Renal cortical epithelial cell (primary cell): ENCODE measurements at places on chromosomes 5 and 9.
A peak's percentile ranks its signal among the peaks of the same experiment; 100 is the strongest.

DNA sequence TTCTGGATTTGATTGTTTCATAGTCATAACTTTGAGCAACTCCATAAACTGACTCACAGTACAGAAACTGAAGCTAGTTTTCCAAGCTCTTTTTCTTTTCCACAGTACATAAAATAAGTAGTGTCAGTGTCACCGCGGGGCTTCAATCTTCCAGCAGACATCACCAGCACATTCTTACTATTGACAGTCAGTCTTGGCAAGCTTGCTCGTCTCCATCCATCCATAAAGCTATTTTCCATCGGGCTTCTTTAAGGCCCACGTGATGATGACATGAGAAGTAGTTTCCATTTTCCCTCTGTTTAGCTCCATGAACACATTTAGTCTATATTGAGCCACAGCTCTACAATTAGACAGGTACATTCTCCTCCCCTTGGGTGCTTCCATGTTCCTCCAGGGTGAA is 443.4 kb downstream of the KDM4C start:
- no peak for DNase-seq

DNA sequence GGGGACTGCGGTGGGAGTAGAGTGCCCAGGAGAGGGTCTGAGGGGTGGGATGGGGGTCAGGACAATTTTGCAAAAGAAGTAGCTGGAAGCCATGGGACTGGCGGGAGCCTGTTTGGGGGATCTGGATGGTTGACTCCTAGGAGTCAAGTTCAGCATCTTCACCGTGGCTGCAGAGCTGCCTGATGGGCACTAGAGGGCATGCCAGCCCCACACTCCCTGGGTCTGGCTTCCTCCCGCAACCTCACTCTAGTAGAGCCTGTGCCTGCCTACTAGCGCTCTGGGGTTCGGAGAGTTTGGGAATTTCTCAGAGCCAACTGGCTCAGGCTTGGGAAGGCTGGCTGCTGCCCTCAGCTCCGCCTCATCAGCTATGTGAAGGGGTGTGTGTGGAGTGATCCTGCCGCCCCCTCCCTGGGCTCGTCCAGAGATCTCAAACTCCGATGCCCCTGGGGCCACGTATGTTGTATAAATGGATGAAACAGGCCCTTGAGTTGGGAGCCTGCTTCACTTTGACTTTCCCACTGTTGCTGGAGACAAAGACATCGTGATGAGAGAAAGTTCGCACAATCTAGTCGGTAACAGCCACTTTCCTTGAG is 10.8 kb downstream of the TSPAN17 start:
- DNase-seq, result peak; percentile 35

GRCh38 chr5:56311306-56311905 is 78.3 kb upstream of the ANKRD55 start:
- DNase-seq, result peak; percentile 84

GRCh38 chr9:124661271-124661670 is 109.8 kb downstream of the NR6A1 start:
- no peak for DNase-seq

GRCh38 chr5:175059687-175060211 is 335.4 kb downstream of the MSX2 start:
- no peak for DNase-seq

DNA sequence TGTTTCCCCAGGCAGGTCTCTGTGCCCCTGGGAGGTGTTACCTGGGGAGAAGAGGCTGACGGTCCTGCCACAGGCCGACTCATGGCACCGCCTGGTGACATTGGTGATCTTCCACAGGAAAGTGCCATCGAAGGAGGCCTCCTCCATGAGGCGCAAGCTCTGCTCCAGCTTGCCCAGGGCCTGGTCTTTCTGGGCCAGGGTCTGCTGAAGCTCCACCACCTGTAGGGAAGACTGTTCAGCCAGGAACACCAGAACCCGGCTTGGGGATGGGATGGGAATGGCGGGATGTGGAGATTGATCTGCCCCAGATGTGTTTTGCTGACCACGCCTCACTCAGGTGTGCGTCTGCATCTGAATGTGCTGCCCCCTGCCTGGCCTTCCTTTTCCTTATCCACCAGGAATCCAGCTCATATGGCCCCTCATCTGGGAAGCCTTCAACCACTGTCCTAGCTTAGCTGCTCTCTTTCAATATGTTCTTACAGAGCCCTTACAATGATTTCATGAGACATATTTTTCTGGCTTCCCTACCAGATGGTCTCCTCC is 15.2 kb downstream of the TRAF1 start:
- no peak for DNase-seq

DNA sequence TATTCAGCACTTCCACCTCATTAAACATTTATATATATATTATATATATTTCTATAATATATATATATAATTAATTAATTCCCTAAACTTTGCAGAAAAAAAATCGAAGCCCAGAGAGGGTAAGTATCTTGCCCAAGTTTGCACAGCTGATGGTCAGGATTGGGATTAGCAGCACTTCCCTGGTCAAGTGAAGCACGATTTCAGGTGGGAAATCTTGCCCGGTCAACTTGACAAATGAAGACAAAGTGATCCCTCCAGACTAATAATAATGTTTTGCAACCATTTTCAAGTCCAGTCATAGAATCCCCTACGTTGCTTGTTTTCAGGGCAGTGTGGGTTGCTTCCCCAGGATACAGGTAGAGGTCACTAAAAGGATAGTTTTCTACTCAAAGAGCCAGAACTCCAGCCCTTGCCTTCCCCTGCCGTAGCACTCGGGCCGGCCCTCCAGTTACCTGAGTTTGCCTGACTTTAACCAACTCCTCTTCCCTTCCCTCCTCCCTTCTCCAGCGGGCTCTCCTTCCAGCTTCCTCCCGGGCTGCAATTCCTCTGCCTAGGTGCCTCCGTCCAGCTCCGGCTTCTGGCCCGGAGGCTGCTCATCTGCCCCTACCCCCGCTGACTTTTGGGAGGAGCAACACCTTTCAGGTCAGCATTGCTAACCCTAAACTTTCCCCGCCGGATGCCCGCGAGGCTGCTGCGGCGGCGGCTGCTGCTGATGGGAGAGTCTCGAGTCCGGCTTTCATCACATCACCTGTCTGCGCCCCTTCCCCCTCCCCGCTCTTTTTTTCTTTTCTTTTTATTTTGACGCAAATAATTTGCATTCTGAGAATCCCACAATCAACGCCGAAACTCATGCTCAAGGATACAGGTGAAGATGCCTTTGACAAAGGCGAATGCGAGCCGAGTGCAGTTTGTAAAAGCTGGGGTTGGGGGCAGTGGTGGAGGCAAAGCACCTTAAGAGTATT is 930 bp downstream of the PRLR start:
- peak; percentile 61 for DNase-seq

- DNase-seq, result peak; percentile 55
These were observed 2.9 kb downstream of the NSMF start for GRCh38 chr9:137456061-137456863.

DNA sequence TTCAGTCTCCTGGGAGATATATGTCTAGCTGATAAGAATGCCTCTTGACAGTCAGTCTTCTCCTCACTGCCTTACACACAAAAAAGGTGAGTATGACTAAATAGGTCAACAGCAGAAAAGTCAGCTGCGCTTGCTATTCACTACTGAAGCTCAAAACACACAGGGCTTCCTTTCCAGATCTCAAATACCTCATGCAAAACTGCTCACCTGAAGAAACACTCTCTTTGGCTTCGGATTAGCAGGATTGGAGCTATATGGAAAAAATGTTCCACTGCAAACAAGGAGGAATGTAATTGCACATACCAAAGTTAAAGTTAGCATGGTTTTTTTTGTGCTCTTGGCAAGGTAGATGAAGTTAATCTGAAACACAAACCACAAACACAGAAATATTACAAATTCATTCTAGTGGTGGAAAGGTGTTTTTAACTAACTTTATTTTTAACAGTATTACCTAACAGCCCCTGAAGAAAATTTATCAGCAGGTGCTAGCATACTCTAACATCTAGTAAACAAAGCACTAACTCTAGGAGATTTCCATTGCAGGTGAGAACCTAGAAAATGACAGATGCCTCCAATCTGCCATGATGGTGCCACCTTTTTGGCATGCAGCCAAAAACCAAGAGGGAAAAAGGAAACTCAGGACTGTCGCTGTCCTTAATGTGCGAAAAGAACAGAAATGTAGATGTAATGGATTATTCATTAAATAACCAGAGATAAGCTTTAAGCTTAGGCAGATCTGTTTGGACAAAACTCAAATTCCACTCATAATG is 31.8 kb downstream of the ERMP1 start:
- DNase-seq, result peak; percentile 84

- no peak for DNase-seq
These were observed 10.1 kb upstream of the EFNA5 start for GRCh38 chr5:107680799-107681198.

DNA sequence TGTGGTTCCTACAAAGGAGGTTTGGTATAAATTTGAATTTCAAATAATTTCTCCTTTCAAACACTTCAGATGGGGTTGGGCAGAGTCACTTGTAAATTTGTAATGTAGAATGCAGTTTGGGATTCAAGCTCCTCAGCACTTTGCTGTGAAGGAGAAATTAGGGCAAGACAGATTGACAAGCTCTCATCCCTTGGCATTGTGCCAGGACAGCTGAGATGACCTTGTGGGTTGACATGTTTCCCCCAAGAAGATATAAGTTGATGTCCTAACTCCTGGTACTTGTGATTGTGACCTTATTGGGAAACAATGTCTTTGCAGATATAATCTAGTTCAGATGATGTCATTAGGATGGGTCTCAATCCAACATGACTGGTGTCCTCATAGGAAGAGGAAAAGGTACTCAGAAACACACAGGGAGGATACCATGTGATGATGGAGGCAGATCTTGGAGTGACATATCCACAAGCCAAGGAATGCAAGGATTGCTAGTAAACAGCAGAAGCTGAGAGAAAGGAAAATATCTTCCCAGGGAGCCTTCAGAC is 408.3 kb downstream of the MED10 start:
- DNase-seq, result no peak

DNA sequence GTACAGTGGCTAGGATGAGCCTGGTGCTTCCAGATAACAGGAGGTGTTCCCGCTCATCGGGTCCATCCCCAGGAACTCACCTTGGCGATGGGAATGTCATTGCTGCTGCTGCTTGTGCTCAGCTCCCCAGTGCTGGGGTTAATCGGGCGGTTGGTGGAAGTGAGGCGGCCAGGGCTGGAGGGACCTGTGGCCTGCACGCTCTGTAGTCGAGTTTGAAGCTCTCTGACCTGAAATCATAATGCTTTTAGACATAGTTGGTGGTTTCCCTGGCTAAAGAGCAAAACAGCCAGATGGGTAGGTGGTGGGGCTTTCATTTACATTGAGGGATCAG is 108.5 kb downstream of the DCP2 start:
- DNase-seq, result no peak

DNA sequence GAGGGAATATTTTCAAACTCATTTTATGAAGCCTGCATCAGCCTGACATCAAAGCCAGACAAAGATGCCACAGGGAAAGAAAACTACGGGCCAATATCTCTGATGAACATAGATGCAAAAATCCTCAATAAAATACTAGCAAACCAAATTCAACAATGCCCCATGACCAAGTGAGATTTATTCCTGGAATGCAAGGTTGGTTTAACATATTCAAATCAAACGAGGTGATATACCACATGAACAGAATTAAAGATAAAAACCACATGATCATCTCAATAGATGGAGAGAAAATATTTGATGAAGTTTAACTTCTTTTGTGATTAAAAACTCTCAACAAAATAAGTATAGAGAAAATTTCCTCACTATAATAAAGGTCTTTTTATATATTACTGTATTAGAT is 792.0 kb upstream of the ZNF608 start:
- no peak for DNase-seq

- DNase-seq, result no peak
These were observed 17.9 kb upstream of the NRARP start for GRCh38 chr9:137319739-137320551.

- DNase-seq, result no peak
These were observed 16.2 kb downstream of the HACD4 start for GRCh38 chr9:21015129-21015815.

- no peak for DNase-seq
These were observed 118.0 kb upstream of the PHYKPL start for GRCh38 chr5:178350361-178351220.

DNA sequence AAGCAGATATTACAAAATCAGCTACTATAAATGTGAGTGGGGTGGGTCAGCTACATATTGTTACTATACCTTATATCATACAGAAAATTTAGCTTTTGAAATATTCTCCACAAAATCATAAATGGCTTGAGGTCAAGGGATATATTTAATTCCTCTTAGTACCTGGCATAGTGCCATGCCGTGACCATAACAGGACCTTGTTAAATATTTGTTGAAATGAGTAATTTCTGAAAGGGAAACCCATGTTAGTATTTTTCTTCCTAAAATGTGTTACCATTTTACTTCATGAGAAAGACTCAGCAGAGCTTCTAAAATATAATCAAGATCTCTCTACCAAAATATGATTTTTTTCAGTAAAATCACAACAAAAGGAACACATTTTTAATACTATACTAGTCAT is 14.8 kb downstream of the ATP10B start:
- DNase-seq, result no peak

DNA sequence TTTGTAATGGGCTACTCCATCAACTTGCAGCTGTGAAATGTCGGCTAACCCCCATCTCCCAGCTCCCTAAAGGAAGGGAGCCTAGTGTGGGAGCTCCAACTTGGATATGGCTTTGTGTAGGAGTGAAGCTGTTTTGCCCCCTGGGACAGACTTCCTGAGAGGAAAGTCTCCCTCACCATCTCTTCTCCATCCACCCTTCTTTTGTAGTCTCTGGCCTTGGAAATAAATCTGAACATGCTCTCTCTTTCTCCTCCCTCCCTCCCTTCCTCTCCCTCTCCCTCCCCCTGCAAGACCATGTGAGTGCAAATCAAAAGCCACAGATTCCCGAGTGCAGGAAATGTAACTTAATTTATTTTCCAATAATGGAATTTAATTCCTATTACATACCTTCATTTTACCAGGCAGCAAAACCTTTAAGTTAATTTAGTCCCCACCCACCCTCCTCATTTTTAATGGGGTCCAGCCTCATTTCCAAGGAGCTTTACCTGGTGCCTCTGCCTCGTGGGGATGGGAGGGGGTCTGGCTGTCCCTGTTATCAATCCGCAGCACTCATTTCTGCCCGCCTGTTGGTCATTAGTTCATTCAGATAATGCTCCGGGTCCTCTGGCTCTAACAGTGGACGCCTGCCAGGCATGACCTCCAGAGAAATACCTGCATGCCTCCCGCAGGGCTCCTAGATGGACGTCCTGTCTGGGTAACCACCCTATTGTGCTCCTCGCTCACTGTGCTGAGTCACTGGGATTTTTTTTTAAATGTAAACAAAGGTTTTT is 122.9 kb upstream of the TAF11L2 start:
- no peak for DNase-seq

- peak; percentile 28 for DNase-seq
These were observed 56.2 kb upstream of the TNPO1 start for GRCh38 chr5:72760259-72760658.
